ENCODE measurements at places on chromosomes 11 and 22. TPM values are rescaled to one million over a fixed set of nuclear protein-coding genes. Genes with fewer than 3 reads are reported as not detected.
A peak's percentile ranks its signal among the peaks of the same experiment; 100 is the strongest.

- DNase-seq: no peak
Measured at GRCh38 chr11:126696982-126697381, 303.6 kb downstream of the KIRREL3 start.

GRCh38 chr11:17788084-17788483 lies 53.5 kb downstream of the KCNC1 start:
- no peak for DNase-seq

GRCh38 chr11:69303427-69303826 lies 9.5 kb downstream of the MYEOV start:
- no peak for DNase-seq

DNA sequence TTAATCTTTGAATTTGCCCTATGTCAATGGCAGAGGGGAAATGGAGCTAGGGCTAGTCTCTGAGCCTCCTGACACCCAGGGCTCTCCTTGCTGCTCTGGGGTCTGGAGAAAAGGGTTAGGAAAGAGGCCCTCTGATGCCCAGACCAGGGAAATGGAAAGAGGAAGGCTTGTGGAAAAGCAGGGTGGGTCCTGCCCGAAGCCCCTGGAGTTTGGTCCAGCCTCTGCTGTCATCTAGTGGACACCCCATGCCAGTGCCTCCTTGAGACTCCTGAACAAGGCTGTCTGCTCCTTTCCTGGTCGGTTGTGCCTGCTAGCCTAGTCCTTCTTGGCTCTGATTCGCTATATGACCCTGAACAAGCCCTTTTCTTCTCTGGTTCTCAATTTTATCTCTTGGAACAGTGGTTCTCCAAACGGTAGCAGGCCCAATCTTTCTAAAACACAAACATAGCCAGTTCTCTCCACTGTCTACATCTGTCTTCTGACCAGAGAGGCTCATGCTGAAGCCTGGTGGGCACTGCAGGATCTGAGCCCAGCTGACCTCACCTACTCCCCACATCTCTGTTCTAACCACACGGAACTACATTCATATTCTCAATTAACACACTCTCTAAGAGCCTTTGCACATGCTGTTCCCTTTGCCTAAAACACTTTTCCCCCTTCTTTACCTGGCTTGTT lies 8.8 kb upstream of the PLA2G3 start:
- DNase-seq: peak; percentile 88

DNA sequence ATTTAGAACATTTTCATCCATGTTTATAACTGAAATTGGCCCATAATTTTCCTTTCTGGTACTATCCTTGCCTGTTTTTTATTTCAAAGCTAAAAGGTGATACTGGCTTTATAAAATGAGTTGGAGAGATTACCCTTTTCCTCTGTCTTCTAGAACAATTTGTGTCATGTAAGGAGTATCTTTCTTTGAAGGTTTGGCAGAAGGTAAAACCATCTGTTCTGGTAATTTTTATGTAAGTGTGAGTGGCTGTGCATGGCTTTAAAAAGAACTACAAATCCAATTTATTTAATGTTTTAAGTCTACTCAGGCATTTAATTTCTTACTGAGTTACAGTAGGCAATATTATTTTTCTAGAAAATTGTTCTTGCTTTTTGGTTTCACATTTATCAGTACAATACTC lies 7.7 kb upstream of the MRGPRD start:
- DNase-seq: no peak

DNA sequence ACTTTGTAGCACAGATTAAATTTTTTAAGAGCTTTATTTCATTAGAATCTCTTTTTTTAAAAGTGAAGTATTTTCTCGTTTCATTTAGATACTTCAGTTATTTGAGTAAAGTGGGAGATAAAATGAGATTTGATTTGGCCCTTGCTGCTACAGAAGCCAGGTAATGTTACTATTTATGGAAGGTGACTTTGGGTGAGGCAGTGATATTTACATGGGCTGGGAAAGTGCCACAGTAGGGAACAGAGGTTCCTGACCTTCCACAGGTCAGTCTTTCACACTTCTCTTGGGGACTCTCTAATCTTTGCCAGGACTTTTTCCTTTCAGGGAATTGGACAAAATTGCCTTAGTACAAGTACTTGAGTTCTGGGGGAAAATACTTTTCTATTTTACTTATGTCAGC lies 20.4 kb downstream of the CTR9 start:
- DNase-seq: no peak

DNA sequence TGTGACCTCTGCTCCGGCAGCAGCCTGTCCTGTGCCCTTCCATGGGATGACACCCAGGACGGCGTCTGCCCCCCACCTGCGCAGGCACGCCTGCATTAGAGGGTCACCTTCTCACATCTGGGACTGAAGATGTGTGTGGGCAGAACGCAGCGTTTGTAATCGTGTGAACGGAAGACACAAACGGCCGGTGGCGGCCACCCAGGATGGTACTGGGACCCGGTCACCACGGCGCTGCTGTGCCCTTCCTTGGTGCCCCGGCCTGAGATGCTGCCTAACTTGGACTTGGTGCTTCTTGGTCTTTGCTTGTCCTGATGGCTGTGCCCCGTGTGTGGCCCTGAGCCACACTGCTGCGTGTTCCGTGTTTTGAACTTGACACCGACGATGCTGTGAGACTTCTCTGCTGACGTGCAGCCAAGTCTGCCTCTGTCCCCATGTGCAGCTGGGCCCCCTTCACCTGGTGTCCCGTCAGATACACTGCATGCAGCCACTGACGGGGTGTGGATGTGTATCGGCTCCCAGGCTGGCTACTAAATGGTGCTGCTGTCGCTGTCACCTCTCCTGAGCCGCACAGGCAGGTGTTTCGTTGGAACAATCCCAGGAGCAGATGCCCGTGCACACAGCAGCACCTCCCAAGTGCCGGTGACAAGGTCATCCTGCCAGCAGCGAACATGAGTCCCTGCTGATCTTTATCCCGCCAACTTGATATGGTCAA lies 21.4 kb downstream of the YPEL1 start:
- DNase-seq: no peak

DNA sequence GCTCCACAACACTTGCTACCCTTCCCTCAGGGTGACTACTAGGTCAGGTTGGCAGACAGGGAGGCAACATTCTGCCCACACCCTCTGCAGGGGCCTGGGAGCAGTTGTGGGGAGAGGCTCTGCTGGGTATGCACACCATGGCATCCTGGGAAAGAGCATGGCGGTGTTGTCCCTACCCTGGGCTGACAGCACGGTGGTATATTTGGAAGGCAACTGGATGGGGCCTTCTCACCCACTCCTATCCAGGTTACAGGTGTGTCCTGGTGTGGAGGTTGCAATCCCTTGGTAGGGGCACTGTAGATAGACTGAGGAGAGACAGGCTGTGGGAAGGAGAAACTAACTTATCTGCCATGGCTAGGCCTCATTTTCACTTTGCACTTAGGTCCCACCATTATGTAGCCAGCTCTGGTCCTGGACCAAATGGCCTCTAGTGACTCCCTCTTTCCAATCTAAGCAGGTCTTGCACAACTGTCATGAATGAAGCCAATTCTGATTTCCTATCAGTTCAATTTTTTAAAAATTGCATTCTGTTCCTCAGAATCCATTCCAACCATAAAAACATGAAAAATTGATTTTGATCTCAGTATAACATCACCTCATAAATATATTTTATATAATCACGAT lies 54.0 kb upstream of the CD44 start:
- no peak for DNase-seq

GRCh38 chr11:32583459-32584271 lies at the start of gene EIF3M:
TSS of gene EIF3M (plus strand) at chr11:32583831. CDS start at chr11:32583888, 57 bp downstream.
- peak; percentile 97 for DNase-seq

GRCh38 chr11:831961-832528 lies 707 bp upstream of the CD151 start:
- DNase-seq: no peak

DNA sequence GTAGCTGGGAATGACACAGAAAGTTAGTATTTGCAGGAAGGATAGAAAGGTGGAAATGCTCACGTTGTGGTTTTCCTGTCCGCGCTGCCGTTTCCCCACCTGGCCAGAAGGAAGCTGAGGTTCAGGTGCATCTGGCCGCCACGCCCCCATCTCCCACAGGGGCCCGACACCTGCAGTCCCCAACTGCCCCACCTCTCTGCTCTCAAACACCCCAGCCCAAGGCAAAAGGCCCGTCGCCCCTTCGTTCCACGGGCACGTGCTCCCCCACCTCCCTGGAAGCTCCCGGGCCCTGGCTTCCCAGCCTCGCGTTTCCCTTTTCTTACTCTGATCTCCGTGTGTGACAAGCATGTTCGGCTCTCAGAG lies 985.1 kb downstream of the BRD1 start:
- no peak for DNase-seq

DNA sequence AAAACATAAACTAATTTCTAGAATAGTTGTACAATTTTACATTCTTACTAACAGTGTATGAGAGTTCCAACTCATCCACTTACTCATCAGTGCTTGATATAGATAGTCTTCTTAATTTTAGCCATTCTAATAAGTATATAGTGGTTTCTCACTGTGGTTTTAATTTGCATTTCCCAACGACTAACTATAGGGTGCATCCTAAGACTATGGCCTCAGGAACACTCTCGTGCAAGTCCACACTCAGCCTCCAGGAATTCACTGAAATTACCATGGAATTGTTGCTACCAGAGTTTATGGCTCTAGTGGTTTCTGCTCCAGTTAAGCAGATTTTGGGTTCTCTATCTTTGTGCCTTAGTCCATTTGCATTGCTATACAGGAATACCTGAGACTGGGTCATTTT lies 60.1 kb upstream of the GUCY1A2 start:
- DNase-seq: no peak

DNA sequence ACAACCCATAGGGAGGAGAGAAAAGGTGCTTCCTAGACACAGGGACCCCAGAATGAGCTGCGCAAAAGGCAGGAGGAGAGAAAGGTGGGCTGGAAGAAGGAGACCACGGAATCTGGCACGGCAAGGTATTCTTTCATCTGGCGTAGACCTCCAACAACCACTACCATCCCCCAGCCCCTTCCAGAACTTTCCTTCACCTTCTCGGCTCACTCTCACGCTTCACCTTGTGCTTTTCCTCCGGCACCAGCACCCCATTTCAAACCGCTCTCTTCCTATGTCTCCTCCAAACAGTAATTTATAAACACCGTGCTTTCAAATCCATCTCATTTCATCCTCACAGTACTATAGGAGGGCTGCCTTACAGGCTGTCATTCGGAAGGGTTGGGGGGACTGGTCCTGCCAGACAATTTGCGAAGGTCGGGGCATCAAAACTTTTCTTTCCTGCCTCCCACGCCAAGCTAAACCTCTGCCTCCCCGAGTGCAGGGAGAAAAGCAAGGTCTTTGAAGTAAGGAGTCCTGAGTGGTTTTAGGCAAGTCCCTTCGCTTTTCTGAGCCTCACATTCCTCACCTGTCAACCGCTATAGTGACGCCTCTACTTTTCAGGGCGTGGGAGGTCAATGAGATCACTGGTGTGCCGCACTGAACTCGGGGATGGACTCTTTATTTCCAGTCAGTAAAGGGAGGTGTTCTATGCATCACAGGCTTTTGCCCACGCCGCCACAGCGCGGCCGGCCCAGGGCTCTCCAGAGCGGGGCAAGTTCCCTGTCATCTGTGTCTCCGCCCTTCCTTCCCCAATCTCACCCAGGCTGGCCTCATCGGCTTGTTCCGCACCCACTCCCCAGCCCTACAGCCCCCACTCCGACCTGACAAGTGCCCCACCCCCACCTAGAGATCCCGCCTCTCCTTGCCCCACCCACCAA lies 800 bp downstream of the KCTD21 start:
- no peak for DNase-seq

- DNase-seq: no peak
Measured at GRCh38 chr22:25057013-25057881, 104.7 kb downstream of the KIAA1671 start.

- no peak for DNase-seq
Measured at GRCh38 chr11:120681434-120682331, 170.1 kb downstream of the GRIK4 start.

- DNase-seq: no peak
Measured at GRCh38 chr11:75689863-75690609, 21.2 kb upstream of the MAP6 start.

GRCh38 chr11:18471995-18472394 lies 16.3 kb downstream of the LDHAL6A start:
- DNase-seq: no peak

DNA sequence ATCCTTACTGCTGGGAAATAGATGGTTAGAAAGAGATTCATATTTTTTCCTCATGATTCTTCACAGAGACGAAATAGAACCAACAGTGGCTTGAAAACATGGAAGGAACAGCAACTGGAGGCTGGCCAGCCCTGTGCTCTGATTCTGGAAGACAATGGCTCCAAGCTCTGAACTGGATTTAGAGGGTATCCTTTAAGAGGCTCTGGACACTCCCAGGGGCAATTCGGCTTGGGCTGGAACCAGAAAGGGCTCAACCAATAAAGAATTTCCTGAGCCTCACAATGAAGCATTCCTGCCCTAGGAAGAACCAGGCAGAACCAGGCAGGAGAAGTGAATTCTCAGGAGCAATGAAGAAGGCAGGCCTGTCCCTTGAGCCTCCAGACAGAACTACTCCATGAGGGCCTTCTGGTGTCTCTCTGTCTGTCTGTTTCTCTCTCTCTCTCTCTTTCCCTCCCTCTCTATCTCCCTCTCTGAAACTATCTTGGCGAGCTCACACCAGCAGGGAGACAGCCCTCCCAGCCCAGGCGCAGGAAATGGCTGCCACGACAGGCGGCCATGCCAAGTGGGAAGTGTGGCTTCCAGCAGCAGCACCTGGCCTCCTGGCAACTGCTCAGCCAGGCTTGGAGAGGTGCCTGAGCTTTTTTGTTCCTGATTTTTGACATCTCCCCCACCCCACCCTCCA lies 93.3 kb downstream of the RCN1 start:
- no peak for DNase-seq

DNA sequence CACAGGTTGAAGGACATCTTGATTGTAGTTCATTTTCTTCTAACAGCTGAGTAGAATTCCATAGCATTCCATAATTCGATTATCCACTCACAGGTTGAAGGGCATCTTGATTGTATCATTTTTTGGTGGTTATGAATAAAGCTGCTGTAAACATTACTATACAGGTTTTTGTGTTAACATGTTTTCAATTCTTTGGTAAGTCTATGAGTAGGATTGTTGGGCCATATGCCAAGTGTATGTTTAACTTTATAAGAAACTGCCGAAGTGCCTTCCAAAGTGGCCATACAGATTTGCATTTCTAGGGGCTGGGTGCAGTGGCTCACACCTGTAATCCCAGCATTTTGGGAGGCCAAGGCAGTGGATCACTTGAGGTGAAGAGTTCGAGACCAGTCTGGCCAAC lies 44.6 kb downstream of the ANKRD42 start:
- DNase-seq: peak; percentile 8

- DNase-seq: peak; percentile 74
Measured at GRCh38 chr11:130945896-130946295, 29.6 kb upstream of the SNX19 start.

Gene P2RX3
- total RNA-seq: not detected

Gene GSTT2B
- 9.9 TPM for total RNA-seq

Gene SF3A1
- 17.0 TPM for total RNA-seq

Gene FCHSD2
- total RNA-seq: 11.8 TPM

Gene DNAL4
- total RNA-seq: 25.1 TPM

Gene TRIM49
- total RNA-seq: not detected

Gene NECTIN1
- 3.3 TPM for total RNA-seq

Measured in fibroblast of lung (primary cell).